ENCODE measurements at places on chromosomes 6 and 20.

DNA sequence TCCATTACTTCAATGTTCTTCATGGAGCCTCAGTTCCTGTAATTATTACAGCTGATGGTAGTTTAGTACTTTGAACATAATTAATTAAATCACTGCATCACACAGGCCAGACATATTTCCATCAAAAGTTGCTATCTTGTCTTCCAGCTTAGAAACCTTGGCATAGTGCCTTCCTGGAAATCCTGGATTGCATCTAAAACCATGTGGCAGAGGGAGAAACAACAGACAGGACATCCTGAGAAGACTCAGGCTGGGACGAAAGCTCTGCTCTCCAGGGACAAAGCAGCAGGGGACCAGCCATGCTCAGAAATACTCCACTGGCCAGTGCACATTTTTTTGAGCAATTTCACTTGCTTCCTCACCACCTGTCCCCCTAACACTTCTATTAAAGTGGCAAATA lies 55.3 kb downstream of the TBX18 start:
- DNase-seq, result no peak

DNA sequence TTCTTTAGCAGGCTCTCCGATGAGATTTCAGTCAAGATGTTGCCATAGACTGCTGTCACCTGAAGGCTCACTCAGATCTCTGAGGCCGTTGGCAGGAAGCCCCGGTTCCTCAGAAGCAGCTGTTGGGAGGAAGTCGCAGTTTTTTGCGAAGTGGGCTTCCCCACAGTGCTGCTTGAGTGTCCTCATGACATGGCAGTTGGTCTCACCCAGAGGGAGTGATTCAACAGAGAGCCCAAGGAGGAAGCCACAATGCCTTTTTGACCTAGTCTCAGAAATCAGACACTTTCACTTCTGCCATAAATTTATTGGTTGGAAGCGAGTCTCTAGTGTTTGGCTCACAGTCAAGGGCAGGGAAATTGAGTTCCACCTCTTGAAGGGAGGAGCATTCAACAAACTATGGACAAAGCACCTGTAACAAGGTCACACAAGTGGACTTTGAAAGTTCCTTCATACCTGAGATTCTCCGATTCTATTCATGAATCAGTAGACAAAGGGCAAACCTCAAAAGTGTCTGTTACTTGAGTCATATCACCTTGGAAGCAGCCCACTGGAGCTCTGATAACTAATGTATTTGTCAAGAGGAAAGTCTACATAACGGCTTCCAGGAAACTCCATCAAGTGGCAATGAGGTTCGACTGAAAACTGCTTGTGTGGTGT lies 208.3 kb downstream of the TASP1 start:
- no peak for DNase-seq

DNA sequence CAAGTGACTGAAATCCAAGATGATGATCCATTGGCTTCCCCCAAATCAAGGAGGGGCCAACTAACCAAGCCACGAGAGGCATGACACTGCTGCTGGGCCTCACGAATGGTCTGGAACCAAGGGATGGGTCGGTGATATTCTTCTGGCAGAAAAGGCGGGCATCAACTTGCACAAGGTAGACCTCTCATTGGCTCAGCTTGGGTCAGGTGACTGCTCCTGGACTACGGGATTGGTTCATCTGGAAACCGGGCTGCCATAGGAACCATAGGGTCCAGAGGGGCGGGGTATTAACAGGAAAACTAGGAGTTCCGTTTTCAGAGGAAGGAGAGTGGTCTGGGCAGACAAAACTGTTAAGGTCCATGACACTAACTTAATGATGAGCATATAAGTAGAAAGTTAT lies 100.9 kb downstream of the TFAP2C start:
- no peak for DNase-seq

GRCh38 chr20:35312318-35312717 lies 20.1 kb upstream of the FAM83C start:
- DNase-seq, result no peak

DNA sequence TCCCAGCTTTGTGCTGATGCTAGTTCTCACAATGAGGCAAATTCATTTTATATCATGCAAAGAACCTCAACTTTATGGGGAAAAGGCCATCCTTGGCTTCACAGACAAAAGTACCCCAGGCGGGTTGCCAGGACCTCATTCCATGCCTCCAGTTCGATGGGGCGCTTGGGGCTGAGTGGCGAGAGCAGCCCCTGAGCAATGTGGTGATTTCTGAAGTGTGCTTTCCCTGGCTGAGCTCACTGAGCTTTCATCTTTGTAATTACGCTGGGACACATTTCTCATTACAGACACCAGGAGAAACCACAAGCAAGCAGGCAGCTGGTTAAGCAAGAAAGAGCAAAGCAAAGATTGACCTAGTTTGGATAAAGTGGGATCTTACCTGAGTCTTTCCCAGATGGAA lies 301.5 kb upstream of the CDH4 start:
- no peak for DNase-seq

- DNase-seq, result no peak
These were observed 444.7 kb upstream of the MAP3K7 start for GRCh38 chr6:91031581-91031980.

- DNase-seq, result no peak
These were observed 6.7 kb upstream of the ACSS1 start for GRCh38 chr20:25064561-25065071.

Data from SIG-M5 (cell line).